ENCODE measurements at places on chromosomes 2 and 18. TPM values are rescaled to one million over a fixed set of nuclear protein-coding genes. Genes with fewer than 3 reads are reported as not detected.

Gene FRZB
- total RNA-seq: 0.11 TPM

- no peak for DNase-seq
Observed at GRCh38 chr18:13265008-13265910, 46.7 kb downstream of the LDLRAD4 start.

Gene TOGARAM2
- total RNA-seq: not detected

Gene IL36G
- total RNA-seq: 0.62 TPM

DNA sequence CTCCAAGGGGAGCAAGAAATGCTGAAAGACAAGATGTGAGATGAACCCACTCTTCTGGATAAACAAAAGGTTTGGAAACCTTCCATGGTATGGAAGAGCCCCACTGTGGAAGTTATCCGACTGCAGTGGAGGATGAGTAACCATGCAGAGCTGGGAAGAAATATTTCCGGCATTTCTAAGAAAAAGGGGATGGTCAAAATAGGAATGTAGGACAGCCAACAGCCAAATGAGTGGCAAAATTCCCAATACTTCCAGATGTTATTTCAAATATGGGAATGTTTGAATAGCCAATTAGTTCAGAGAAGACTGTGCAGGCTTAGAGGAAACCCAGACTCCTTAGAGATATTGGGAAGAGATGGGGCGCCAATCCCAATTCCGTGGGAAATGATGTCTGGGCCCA is 246.8 kb downstream of the RAD51AP2 start:
- DNase-seq: no peak

DNA sequence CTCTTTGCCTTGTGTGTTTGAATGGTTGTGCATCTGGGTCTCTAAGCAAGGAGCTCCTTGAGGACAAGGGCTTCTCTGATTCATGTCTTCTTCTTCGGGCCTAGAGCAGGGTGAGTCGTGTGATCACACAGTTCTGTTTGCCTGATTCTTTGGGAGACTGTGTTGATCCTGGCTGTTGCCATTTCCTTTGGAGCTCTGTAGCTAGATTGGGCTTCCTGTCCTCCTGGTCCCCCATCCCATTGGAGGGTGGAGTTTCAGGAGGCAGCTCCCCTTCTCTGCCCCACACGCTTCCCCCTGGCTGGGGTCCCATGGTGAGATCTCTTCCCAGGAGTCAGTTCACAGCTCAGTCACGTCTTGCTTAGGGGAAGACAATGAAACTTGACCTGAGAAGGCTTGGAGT is 92.8 kb downstream of the TRIB2 start:
- DNase-seq: no peak

GRCh38 chr2:34602262-34602661 is 1003.2 kb upstream of the FAM98A start:
- DNase-seq: no peak

Gene NEB
- under 0.01 TPM for total RNA-seq

DNA sequence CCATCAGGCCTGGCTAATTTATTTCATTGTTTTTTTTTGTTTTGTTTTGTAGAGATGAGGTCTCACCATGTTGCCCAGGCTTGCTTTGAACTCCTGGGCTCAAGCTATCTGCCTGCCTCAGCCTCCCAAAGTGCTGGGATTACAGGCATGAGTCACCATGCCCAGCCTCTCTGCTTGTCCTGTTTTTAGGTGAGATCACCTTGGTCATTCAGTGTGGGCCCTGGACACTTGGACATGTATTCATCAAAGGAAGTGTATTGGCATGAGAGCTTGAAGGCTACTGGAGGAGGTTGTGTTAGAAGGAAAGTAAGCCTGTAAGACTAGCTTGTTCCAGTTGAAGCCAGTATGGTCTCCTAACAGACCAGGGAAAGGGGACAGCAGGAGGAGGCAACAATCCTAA is 229.2 kb upstream of the RGPD4 start:
- no peak for DNase-seq

- DNase-seq: no peak
Observed at GRCh38 chr18:474416-474815, 26.1 kb downstream of the COLEC12 start.

DNA sequence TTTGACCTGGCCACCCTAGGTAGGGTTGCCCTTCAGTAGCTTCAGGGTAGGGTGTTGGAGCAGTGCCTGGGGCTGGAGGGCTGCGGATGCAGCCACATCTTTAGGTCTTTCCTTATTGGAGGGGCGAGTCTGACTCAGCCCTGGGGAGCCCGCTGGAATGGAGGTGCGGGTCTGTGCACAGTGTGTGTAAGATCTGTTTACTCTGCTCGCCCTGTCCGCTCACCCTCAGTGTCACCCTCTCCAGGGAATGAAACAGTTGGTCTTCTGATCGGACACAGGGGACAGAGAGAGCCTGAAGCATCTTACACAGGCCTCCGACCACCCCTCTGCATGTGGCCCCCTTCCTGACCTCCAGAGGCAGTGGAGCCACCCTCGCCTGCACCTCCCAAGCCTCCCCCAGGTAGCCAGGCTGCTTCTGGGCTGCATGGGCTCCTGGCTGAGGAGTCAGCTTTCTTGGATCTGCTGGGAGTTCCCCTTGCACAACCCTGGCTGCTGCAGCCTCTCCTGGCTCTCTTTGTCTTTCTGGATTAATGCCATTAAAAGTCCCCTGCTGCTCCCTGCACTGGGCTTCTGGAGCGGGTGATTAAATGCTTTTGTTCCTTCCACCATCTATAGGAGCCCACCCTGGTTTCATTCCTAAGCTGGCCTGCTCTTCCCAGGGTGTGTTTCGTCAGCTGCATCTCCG is 82.6 kb downstream of the ASB1 start:
- DNase-seq: no peak

Gene RAPGEF4
- total RNA-seq: 0.87 TPM

- DNase-seq: no peak
Observed at GRCh38 chr2:236081171-236081570, 87.0 kb downstream of the GBX2 start.

- DNase-seq: peak; percentile 67
Observed at GRCh38 chr2:20439193-20439475, 7.7 kb upstream of the RHOB start.

Gene LGALSL
- 12.1 TPM for total RNA-seq

GRCh38 chr2:12903272-12903671 is 186.5 kb downstream of the TRIB2 start:
- DNase-seq: no peak

DNA sequence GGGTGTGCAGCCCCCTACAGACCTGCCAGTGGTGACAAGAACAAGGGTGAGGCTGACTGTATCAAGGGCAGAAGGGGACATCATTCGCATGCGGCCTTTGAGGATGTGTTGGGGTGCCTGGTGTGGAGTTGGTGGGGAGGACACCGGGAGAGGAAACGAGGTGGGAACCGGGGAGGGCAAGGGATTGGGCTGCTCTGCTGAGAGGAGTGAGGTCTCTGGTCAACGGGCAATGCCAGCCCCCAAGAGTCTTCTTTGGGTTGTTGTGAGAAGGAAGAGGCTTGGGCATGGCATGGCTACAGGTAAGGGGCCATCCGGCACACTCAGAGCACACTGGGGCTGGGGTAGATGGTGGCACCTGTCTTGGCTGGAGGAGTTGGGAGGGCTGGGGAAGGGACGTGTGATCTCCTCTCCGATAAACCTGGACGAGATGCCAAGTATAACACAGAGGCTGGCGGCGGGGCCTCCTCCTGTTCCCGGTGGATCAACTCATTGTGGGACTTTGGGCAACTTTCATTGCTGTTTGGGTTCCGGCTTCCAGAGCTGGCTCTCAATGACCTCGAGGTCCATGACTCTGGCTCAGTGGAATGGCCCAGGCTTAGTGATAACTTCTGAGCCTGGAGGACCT is 37.0 kb downstream of the KCNF1 start:
- DNase-seq: no peak

DNA sequence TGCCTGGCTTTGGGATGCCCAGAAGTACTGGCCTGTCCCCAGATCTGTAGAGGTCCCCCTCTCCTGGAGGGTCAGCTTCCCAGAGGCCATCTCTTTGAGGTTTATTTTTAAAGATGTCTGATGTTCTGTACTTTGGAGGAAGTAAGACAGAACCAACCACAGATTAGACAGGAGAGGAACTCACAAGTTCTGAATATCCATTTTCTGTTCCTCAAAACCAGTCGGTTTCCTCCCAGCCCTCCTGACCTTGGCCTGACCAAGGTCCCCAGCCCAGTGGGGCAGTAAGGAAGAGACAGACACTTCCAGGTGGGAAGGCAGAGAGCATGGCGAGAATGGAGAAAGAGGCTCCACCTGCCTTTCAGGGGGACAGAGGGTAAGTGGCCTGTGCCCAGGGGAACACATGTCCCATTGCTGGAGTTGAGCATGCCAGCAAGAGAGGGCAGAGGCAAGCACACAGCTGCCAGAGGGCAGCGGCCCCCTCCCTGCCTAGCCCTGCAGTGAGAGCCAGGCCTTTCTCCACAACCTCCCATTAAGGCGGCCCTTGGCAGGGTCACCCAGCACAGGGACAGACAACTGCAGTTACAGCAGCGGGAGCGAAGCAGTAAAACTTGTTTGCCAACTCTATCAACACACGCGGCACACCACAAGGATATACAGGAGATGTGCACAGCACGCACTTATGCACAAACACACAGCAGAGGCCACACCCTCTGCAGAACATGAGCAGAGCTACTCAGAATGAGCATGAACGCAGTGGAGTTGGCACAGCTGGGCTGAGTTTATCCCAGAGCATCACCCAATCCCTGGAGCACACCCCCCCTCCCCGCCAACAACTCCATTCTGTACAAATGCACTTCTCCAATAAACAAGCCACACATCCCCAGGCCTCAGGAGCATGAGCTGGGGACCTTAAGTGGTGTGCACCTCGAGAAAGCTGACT is 18.5 kb upstream of the SEMA4C start:
- DNase-seq: peak; percentile 95

Gene IL1RL1
- 4.9 TPM for total RNA-seq

DNA sequence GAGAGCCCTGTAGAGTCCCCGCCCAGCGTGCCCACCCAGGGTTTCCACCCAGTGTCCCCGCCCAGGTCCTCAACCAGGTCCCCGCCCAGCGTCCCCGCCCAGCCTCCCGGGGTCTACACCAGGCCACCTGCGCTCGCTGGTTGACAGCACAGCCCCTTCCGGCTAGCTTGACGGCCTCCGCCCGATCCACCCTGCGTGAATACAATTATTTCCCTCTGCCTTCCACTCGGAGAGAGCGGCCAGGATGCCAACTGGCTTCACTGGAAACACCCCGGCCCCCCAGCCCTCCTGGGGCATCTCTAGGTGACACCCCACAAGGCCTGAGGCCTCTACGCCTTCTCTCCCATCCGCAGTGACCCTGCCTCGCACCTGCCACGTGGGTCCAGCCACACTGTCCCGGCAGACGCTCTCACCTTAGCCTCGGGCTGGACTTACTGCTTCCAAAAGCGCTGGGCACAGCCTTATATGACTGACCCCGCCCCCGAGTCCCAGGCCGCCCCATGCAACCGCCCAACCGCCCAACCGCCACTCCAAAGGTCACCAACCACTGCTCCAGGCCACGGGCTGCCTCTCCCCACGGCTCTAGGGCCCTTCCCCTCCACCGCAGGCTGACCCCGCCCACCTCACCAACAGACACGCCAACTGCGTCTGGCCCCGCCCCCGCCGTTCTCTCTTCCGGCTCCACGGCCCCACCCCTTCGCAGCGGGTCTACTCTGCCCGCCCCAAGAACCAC is 188.1 kb downstream of the LAMA1 start:
- no peak for DNase-seq

DNA sequence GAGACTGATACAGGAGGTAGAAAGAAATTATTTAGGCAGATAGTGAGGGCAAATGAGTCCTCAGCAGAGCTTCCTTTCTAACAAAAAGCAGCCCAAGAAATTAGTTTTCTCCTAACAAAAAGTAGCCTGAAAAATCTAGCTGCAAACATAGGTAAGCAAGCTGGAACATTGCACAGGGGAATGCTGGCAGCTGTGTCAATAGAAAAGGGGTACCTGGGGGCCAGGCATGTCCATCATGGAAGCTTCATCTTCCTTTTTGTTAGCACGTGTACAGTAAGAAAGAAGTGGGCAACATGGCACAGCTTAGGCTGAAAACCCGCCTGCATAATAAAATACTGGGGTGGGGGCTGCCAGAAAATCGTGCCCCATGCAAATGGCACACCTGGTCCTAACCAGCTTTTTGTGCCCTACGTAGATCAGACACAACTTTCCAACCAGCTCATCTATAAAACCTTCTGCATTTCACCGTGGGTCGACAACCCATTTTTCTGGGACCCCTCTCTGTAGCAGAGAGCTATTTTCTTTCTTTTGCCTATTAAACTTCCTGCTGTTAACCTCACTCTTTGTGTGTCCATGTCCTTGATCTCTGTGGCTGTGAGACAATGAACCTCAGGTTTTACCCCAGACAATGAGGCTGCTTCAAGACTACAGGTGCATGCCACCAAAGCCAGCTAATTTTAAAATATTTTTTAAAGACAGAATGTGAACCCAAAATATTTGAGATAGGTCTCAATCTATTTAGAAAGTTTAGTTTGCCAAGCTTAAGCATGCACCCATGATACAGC is 6.6 kb upstream of the MTHFD2 start:
- DNase-seq: no peak

Data from PC-3 (cell line).